Small intestine (tissue), 16 donors: ENCODE measurements at places on chromosomes 2 and 18.

DNA sequence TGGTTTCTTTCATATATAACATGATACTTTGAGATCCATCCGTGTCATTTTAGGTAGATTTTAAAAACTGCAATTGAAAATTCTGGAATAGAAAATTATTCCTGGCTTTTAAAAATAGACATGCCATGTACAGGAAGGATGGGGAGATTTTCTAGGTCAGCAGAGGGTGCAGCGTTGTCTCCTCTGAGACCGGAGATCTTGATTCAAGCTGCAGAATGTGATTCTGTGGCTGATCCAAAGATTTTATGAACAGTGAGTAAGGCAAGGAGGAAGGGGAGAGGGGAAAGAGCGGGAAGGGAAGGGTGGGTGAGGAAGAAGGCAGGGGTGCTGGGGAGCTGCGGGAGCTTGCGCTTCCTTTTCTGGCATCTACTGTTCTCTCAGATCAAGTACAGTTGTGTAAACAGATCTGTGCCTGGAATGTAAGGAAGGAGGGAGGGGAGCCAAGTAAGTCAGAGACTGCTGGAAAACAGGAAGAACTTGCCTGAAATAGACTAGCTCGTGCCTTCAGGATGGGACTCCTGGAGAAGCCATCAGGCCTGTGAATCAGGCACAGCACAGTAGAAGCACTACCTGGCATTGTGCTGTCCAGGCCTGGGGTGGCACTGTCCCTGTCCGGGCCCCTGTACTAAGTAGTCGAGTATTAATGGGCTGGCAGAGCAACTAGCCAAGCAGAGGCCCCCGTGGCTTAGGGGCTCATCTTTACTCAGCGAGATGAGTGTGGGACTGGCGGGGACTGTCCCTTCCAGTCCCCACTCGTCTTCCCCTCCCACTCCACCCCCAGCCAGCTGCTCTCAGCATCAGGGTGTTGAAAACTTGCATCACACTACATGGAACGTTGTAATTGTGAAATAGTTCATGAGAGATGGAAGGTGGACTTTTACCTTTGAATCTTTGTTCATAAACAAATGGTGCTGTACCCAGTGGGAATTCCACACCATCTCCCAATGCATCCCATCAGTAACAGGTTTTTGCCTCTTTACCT lies 163.5 kb downstream of the UXS1 start:
- no peak overlapping the region for H3K4me3 ChIP-seq
- DNase-seq: peak; percentile 91
- H3K27me3 ChIP-seq: no peaks in the 10 kb centered on the region

DNA sequence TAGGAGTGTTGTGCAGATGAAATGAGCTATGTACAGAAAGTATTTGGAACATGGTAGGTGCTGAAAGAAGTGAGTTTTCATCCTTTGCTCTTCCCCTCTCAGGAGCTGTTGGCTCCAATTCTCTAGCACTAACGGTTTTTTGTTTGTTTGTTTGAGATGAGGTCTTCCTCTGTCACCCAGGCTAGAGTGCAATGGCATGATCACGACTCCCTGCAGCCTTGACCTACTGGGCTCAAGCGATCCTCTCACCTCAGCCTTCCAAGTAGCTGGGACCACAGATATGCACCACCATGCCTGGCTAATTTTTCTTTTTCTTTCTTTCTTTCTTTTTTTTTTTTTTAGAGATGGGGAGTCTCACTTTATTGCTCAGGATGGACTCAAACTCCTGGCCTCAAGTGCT lies 12.8 kb downstream of the ABCG5 start:
- no peak overlapping the region for H3K4me3 ChIP-seq
- no peak overlapping the region for H3K27ac ChIP-seq
- peaks cover 38% of the 10 kb centered on the region for H3K36me3 ChIP-seq
- H3K27me3 ChIP-seq: no peaks in the 10 kb centered on the region
- DNase-seq: no peak

DNA sequence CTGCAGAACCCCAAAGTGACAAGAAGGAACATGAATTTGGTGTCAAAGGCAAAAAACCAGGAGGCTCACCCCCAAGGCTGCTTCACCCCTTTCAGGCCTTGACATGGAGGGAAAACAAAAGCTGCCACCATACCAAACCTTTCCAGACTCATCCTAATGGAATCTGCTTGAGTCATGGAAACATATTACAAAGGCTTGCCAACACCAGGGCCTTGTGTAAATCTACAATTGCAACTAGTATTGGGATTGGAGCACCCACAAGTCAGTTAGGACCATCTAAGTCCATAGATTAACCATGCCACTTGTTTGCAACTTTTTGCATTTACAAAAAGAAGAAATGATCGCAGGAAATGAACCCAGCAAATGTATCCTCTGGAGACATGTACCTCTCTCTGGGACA lies 297.6 kb downstream of the CDCA7 start:
- no peak for DNase-seq
- no peaks in the 10 kb centered on the region for H3K27me3 ChIP-seq
- H3K4me1 ChIP-seq: no peaks in the 10 kb centered on the region
- H3K27ac ChIP-seq: no peak overlapping the region

DNA sequence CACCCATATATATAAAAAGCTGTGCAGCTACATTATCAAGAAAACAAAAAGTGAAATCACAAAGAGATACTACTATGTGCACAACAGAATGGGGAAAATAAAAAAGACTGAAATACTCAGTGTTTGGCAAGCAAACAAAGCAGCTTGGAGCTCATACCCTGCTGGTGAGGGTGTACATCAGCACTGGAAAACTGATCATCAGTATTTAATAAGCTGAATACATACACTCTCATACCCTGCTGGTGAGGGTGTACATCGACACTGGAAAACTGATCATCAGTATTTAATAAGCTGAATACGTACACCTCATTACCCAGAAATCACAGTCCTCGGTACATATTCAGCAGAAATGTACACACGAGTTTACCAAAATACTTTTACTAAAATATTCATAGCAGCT lies 220.8 kb downstream of the SPP2 start:
- H3K36me3 ChIP-seq: no peaks in the 10 kb centered on the region
- no peaks in the 10 kb centered on the region for H3K4me1 ChIP-seq
- no peak overlapping the region for H3K27ac ChIP-seq
- H3K27me3 ChIP-seq: no peaks in the 10 kb centered on the region
- DNase-seq: no peak

DNA sequence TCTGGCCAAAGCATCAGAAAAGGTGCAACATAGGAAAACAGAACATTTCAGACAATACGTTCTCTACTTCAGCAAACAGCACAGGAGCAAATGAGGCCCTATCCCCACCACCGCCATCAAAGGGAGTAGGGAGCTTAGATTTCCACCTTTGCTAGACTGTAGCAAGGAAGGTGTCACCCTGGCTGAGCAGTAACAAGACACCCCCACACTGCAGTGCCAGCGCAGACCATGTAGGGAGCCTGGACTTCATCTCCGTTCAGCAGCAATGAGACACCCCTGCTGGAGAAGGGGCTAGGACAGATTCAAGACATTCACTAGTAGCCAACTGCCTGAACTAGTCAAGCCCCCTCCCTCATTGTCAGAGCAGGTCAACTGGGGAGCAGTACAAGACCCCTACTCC lies 160.1 kb upstream of the CBLN2 start:
- H3K27ac ChIP-seq: no peak overlapping the region
- no peaks in the 10 kb centered on the region for H3K36me3 ChIP-seq
- DNase-seq: no peak
- no peaks in the 10 kb centered on the region for H3K4me1 ChIP-seq

GRCh38 chr2:5064687-5065086 lies 627.5 kb upstream of the SOX11 start:
- no peaks in the 10 kb centered on the region for H3K27me3 ChIP-seq
- H3K27ac ChIP-seq: no peak overlapping the region
- no peaks in the 10 kb centered on the region for H3K36me3 ChIP-seq
- no peak for DNase-seq
- H3K4me1 ChIP-seq: no peaks in the 10 kb centered on the region

- H3K4me3 ChIP-seq: no peak overlapping the region
- no peaks in the 10 kb centered on the region for H3K36me3 ChIP-seq
- H3K27ac ChIP-seq: no peak overlapping the region
- no peaks in the 10 kb centered on the region for H3K4me1 ChIP-seq
These were observed 18.7 kb upstream of the NEMP2 start for GRCh38 chr2:190553254-190553653.

DNA sequence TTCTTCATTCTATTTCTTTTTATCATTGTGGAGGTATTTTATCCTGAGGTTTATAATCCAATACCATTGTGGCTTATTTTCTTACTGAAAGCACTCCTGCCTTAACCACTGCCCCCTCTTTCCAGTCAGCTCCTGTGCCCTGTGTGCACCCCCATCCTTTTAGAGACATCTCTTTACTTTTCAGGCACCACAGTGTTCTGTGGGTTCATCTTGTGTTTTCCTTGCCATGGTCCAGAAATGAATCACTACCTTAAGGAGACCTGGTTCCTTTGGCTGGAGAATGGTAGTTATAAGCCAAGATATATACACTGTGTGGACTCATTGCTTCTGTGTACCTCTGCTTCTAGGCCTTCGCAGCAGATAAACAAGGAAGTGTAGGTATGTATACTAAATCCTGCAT lies 278.3 kb downstream of the PTGR3 start:
- no peaks in the 10 kb centered on the region for H3K27me3 ChIP-seq
- DNase-seq: no peak
- no peaks in the 10 kb centered on the region for H3K4me1 ChIP-seq
- H3K36me3 ChIP-seq: no peaks in the 10 kb centered on the region
- no peak overlapping the region for H3K27ac ChIP-seq

DNA sequence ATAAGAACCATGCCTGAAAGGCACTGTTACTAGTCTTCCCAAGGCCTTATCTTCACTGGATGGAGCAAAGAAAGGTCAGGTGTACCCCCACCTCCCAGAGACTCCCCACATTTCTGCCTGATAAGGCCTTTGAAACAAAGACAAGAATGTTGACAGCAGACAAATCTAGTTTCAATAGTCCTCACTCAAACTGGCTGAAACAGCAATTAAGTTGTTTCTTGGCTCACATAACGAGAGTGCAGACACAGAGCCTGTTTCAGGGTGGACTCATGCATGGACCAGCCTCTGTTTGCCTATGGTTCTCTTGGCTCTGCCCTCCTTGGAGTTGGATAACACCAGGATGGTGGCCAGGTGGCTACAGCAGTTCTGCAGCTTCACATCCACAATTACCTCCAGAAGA lies 7.5 kb upstream of the CFAP221 start:
- H3K27ac ChIP-seq: no peak overlapping the region
- no peaks in the 10 kb centered on the region for H3K36me3 ChIP-seq
- no peak overlapping the region for H3K4me3 ChIP-seq
- H3K27me3 ChIP-seq: no peaks in the 10 kb centered on the region

DNA sequence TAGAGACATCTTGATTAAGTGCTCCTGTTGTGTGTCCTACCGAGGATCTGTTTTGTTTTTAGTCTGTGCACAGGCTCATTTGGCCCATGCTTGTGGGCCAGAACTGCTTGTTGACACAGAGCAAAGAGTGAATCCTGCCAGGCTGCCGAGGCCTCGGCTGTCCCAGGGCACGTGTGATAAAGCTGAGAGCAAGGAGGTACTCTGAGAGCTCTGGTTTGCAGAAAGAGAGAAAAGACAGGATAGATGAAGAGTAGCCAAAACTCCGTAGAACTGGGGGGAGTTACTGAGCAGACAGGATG lies 175.1 kb downstream of the FAM210A start:
- no peak overlapping the region for H3K4me3 ChIP-seq
- peaks cover 6% of the 10 kb centered on the region for H3K27me3 ChIP-seq
- H3K4me1 ChIP-seq: no peaks in the 10 kb centered on the region
- H3K36me3 ChIP-seq: no peaks in the 10 kb centered on the region

- H3K4me1 ChIP-seq: no peaks in the 10 kb centered on the region
- no peak overlapping the region for H3K4me3 ChIP-seq
- H3K27ac ChIP-seq: no peak overlapping the region
- no peak for DNase-seq
These were observed 125.8 kb downstream of the C1D start for GRCh38 chr2:67936969-67937368.

- no peaks in the 10 kb centered on the region for H3K4me1 ChIP-seq
- no peak overlapping the region for H3K27ac ChIP-seq
- no peak overlapping the region for H3K4me3 ChIP-seq
- peak; percentile 17 for DNase-seq
- H3K36me3 ChIP-seq: no peaks in the 10 kb centered on the region
These were observed 309.0 kb upstream of the GULP1 start for GRCh38 chr2:187982668-187983067.
